Pulmonary artery endothelial cell (primary cell): ENCODE measurements at places on chromosomes 12 and 14. TPM values are rescaled to one million over a fixed set of nuclear protein-coding genes. Genes with fewer than 3 reads are reported as not detected.

PRIMA1 gene
- not detected in 2 replicates for total RNA-seq

SLC10A1 gene
- not detected in 2 replicates for total RNA-seq

TIMM9 gene
- total RNA-seq: 18.5 and 22.1 TPM in 2 replicates

SERPINA3 gene
- 0.63 and 1.5 TPM in 2 replicates for total RNA-seq

FITM1 gene
- 0.13 TPM in 1 of 2 replicates, not detected in the other for total RNA-seq

ANO2 gene
- total RNA-seq: 9.4 and 12.7 TPM in 2 replicates

SPIC gene
- not detected in 2 replicates for total RNA-seq
